ENCODE measurements at places on chromosomes 5 and 9.

DNA sequence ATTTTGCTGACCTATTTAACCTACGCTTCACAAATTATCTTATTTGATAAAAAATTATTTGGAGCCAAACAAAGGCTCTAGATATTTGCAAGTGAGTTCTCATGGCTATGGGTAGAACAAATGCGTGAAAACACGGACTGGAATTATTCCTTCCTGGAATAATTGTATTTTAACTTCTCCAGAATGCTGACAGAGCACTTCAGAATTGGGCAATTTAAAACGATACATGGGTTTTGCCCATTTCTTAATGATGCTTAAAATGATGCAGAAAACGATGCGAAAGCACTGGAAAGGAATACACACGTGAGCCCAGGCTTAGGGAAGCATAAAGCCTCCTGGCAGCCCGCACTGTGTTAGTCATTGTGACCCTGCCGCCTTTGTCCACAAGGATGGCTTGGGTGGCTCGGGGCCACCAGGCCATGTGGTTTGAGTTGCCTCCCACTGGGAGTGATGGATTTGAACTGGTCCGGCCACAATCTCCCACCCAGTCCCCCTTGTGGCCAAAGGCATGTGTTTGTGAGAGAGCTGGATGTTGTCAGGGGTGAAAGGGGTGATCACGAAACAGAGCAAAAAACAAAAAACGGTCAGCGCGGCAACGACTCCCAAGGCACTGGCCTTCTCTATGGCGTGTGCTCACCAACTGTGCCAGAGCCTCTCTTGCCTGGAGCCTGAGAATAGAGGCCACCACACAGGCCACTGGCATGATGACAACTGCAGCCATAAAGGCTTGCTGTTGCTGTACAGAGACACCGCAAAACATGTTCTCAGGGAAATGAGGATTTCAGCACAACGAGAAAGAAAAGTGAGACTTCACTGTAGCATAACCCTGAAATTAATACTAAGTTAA is 234.2 kb upstream of the ADAMTS16 start:
- no peak for DNase-seq

GRCh38 chr5:91408710-91409109 is 25.6 kb upstream of the ARRDC3 start:
- no peak for DNase-seq

- DNase-seq, result no peak
Measured at GRCh38 chr5:73213566-73213998, 40.6 kb downstream of the TMEM174 start.

GRCh38 chr9:121685795-121686377 is 34.5 kb downstream of the DAB2IP start:
- DNase-seq, result no peak

GRCh38 chr5:142808878-142809598 is 38.9 kb downstream of the ARHGAP26 start:
- DNase-seq, result no peak

DNA sequence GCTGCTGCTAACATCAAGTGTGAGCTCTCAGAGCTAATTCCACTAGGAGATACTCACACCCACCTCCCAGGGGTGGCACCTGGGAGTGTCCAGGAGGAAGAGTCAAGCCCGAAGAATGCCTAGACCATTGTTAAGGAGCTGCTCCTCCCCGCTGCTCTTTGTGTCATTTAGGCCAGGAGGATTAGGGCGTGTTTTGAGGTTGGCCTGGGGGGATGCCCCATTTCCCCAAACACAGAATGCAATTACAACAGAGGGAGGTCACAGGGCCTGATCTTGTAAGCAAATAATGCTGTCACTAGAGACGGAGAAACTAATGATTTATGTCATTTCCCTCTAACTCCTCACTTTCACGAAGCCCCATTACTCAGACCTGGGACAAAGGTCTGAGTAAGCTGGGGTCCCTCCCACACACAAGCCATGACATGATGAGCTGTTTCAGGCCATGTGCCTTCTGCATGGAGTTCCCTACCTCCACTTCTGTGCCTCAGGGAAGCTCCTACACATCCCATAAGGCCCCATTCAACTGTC is 312.5 kb downstream of the ACTL7B start:
- DNase-seq, result no peak

DNA sequence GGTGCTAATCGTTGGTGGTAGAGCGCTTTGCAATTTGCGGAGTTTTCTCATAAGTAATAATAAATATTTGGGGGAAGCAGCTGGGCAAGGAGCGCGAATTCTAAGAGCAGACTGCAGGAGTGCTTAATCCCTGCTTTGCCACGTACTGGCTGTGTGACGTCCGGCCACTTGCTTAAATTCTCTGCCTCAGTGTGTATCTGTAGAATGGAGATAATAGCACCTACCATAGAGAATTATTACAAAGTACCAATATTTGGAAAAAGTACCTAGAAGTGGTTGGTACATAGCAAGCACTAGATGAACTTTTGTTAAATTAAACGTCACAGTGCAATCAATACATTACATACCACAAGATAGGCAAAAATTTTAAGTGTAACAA is 598 bp upstream of the TMED7 start:
- DNase-seq, result no peak

DNA sequence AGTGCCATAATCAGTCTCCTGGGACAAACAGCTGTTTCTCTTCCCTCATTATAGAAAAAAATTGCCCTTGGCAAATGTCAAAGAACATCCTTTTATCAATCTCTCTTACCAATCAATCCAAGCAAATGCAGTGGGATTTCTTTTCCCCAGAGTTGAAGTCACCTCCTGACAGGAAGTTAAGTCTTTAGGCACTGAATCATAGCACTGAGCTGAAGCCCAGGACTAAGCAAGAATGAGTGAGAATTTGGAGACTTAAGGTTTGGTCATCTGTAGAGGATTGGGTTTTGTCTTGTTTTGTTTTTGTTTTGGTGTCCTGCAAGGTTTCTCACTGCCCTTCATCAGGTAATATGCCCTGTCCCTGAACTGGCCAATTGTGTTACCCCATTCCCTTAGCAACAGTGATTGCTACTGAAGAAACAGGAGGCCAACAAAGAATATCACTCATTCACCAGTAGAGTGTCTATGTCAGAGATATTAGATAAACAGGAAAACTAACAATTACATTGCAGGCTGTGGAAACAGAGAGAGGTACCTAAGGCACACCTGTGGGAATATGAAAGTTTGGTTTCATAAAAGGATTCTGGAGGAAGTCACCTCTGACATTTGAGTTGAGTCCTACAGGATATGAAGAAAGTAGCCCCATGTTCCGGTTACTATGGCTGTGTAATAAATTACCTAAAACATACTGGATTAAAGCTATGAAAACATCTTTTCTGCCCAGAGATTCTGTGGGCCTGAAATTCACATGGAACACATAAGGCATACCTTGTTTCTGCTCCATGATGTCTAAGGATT is 4.5 kb upstream of the FXN start:
- no peak for DNase-seq

DNA sequence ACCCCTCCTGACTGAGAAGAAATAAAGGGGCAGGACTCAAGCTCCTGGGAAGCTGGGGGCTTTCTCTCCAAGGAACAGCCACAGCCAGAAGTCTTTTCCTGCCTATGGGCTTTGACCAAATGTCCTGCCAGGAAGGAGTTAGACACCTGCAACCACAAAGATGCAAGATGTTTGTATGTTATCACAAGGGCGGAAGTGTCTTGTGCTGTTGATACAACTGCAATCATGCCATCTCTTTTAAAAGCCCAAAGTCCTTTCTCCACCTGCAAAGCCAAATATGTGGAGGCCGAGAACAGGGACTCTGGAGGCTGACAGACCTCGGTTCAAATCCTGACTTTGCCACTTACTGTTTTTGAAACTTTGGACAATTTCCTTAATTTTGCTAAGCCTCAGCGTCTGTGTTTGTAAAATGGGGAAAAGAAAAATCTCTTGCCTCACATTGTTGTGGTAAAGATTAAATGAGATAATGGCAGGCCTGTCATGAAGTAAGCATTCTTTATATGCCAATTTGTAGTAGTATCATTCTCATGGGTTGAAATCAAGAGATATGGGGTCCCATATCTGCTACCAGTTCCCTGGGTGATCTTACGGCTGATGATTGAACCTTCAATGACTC is 17.0 kb downstream of the HRH2 start:
- DNase-seq, result no peak

DNA sequence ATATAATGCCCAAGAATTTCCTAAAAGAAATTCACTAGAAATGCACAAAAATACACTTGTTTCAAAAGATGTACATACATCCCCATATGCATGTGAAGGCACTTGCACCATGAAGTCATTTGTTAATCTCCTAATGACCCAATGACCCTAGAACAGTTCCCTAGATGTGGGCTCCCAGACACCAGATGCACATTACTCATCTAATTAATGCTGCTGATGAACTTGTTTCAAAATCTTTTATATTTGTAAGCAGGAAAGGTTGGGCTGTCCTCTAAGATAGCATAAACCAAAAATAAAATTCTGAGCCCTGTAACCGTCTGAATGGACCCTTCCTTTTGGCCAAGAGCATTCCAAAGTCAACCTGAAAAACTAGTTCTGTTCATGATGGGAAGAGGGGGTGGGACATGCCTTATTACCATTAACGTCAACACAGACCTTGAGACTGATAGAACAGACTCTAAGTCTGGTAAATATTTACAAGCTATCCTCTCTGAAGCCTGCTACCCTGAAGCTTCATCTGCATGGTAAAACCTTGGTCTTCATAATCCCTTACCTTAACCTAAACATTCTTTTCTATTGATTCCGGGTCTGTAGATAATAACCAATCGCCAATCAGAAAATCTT is 91.0 kb upstream of the DAPK1 start:
- no peak for DNase-seq

- no peak for DNase-seq
Measured at GRCh38 chr5:178349075-178349511, 116.5 kb upstream of the PHYKPL start.

DNA sequence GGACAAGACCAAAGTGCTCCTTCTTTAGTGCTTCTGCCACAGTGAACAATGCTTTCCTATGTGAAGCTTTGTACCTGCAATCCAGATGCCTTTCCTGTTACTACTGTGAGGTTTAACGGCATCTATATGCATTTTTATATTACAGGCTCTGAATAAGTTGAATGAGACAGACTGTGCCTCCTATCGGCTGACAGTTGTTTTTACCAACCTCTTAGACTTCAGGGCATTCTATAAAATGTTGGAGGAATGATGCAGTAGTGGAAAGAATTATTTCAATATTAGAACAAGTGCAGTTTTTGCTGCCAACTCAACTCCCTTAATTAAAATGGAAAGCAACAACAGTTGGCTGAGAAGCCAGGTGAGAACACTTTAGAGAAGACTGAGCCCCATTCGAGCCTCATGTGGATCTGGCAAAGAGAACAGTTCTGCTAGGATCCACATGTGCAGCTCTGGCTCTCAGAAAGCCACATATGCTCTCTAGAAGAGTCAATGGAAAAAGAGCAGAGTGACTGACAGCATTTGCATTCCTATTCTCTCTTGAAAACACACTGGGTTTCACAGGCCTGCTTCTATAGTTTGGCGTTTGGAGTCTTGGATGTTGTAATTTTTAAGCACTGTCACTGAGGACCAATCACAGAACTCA is 147.5 kb downstream of the LURAP1L start:
- DNase-seq, result no peak

GRCh38 chr9:131422241-131422792 is 28.4 kb downstream of the PRRC2B start:
- DNase-seq, result no peak

- DNase-seq, result no peak
Measured at GRCh38 chr9:112299514-112299913, 33.9 kb downstream of the PTBP3 start.

GRCh38 chr5:83777856-83778255 is 57.2 kb upstream of the HAPLN1 start:
- DNase-seq, result no peak

DNA sequence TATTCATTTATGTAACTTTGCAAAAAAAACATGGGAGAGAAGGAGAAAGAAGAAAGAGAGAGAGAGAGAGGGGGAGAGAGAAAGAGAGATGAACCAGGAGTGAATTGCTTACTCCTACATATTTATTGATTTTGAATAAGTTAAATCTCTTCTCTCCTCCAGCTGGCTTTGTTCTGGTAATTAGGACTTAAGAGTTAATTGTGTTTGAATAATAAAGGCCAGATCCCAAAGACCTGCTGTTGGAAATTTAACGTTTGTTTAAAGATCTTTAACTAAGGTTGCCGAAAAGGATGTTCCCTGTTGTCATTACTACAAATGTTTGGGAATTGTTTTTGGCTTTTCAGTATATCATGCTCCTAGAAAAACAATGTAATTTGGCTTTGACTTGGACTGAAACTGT is 473.0 kb downstream of the TUSC1 start:
- no peak for DNase-seq

DNA sequence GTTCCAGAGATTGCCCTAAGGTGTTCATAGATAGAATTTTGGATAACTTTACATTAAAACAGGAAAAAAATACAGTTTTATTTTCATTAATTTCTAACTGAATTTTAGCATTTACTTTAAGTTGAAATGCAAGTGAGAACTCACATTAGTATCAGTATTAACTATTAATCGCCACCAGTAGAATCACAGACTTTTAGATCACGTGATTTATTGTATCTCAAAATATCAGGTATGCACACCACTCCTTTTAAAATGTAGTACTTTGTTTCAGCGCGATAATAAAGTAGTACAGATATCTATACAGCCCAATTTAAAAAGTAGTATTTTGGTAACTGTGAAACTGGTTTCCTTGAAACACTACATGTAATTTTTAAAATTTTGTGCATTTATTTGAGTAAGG is 978.7 kb downstream of the DNAH5 start:
- DNase-seq, result no peak
